Amygdala (tissue), 56 donors: ENCODE measurements at places on chromosomes 5 and 9.
A peak's percentile ranks its signal among the peaks of the same experiment; 100 is the strongest.

DNA sequence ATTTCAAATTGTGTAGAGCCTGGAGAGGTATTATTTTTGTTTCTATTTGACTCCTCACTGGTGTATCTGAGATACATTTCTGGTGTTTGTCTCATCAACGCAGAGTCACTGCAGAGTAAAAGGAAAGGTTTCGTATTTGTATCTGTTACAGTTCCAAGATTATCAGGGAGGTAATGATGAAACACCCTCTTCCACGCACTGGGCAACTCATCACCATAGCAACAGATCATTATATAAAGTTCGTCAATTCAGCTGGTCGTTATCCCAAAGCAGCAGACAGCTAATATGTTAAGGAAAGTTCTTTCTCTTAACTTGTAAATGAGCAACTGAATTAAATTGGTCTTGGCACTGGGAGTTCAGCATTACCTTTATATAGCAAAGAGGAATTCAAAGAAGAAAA lies 513.5 kb downstream of the MTRR start:
- DNase-seq: no peak

GRCh38 chr5:1033178-1033577 lies 24.6 kb downstream of the NKD2 start:
- no peak for DNase-seq

- peak; percentile 39 for DNase-seq
Measured at GRCh38 chr5:99032234-99033013, 103.6 kb upstream of the CHD1 start.

DNA sequence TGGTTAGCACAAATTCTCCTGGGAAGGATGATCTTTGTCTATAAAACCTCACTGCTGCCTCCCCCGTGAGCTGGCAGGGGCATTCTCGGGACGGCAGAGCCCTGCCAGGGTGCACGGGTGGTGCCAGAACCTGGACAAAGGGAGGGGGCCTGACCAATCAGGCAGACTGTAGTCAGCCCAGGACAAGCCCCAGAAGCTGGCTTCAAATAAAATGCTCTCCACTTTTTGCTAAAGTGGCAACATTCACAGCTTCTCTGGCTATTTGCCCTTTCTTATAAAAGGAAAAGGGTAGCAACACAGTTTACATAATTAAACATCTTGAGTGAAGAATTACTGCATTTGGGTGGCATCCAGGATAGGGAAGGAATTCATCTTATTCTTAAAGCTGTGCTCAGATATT lies 14.4 kb downstream of the IL9 start:
- DNase-seq: peak; percentile 16

GRCh38 chr9:90088434-90088833 lies 483.6 kb downstream of the GADD45G start:
- no peak for DNase-seq

- DNase-seq: no peak
Measured at GRCh38 chr9:134940236-134941208, 22.8 kb upstream of the FCN1 start.

DNA sequence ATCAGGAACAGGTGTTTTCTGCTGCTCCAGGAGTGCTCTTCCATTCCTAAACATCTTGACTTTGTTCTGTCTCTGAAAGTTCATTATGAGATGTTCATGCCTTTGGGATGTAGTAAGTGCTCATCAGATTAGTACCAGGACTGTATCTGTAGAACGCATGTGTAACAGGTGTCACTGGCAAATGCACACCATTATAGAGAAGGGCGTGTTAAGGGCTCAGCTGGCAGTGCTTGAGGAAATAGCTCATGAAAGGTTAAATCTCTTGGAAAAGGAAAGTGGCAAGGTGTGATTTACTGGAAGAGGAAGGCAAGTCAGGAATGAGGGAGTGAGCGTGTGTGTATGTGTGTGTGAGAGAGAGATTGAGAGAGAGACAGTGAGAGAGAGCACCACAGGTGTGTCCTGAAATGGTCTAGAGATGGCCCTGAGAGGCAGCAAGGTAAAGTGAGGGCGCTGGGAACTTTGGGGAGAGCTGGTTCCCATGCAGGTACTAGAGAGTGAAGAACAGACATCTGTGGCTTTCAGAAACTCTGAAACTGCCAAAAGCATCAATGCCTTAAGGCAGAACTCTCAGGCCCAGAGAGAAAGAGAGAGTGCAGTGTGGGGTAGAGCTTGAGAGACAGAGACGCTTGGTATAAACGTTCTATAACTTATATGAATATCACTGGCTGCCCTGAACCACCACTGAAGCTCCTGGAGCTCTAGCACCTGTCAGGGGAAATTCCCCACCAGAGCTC lies 13.7 kb upstream of the CXCL14 start:
- no peak for DNase-seq
